T-helper 17 cell (primary cell): ENCODE measurements at places on chromosomes 7 and 10.

- DNase-seq = no peak
Observed at GRCh38 chr7:22393913-22394729, 37.2 kb upstream of the RAPGEF5 start.

DNA sequence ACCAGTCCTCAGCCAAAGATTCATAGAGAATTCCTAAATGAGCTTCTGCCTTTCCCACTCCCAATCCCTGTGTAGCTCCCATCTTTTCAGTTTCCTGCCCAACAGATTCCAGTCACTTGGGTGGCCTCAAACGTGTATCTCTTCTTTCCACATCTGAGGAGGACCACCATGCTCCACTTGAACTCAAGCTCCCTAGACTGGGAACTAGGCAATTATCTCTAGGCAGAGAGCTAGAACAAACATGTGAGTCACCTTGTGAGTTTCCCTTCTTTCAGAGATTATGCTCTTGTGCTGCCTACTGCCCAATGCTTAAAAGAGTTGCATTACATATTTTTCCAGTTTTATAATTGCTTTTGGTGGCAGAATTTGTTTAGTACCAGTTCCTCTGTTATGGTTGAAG, 178.0 kb downstream of the MDFIC start:
- DNase-seq = no peak

- no peak for DNase-seq
Observed at GRCh38 chr7:143492799-143493739, 15.4 kb downstream of the TAS2R41 start.

GRCh38 chr7:849781-850180, 17.5 kb downstream of the SUN1 start:
- DNase-seq = no peak

GRCh38 chr10:80701706-80702105, 164.0 kb downstream of the SH2D4B start:
- DNase-seq = no peak

DNA sequence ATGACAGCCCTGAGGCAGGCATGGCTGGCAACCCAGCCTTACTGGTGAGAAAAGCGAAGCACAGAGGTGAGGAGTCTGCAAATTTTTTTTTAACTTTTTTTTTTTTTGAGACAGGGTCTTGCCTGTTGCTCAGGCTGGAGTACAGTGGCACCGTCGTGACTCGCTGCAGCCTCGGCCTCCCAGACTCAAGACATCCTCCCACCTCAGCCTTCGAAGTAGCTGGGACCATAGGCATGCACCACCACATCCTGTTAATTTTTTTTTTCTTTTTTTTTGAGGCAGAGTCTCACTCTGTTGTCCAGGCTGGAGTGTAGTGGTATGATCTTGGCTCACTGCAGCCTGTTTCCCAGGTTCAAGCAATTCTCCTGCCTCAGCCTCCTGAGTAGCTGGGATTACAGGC, 35.1 kb upstream of the DLG5 start:
- DNase-seq = no peak

- DNase-seq = no peak
Observed at GRCh38 chr10:77146712-77147336, 490.8 kb downstream of the KCNMA1 start.

DNA sequence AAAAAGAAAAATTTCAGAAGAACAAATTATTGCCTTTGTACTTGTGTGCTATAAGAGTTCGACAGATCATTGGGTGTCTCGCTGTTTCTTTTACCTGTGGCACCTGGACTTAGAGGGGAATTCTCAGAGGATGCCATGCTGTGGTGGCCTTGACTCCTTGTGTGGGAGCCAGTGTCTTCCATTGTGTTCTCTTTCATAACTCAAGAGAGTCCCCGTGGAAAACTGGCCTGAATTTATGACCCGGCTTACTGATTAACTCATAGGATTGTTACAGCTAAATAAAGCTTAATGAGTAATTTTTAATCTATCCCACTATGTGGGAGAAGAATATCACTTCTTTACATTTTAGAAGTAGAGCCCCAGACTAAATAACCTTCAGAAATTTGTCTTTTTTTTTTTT, 54.5 kb downstream of the UBE3C start:
- no peak for DNase-seq

DNA sequence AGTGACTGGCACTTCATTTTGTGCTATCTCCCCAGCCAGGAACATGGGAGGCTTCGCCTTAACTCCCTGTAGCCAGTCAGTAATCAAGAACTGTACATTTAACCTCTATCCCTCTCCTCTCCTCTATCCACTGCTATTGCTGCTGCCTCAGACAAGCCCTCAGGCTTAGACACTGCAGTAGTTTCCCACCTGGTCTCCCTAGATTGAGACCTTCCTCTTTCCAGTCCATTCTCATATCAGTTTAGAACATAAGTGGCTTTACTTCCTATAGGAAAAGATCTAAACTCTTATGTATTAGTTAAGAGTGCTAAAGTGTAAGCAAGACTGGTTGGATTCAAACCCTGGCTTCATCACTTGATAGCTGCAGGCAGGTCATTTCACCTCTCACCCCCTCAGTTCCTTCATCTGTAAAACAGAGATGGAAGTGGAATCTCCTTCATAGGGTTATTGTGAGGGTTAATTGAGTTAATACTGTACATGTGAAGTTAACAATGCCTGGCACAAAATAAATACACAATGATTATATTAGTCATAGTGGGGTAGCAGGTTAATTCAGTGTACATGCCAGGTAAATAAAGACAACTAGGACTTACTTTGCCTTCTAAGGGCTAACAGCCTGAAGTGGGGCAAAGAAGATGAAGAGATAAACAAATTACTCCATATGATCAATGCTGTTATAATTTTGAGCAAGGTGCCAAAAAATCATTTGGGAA, 76.1 kb downstream of the ZNF277 start:
- no peak for DNase-seq

- no peak for DNase-seq
Observed at GRCh38 chr10:57362811-57363210, 904.9 kb downstream of the IPMK start.

- peak; percentile 59 for DNase-seq
Observed at GRCh38 chr10:34637418-34637911, 177.6 kb downstream of the PARD3 start.

DNA sequence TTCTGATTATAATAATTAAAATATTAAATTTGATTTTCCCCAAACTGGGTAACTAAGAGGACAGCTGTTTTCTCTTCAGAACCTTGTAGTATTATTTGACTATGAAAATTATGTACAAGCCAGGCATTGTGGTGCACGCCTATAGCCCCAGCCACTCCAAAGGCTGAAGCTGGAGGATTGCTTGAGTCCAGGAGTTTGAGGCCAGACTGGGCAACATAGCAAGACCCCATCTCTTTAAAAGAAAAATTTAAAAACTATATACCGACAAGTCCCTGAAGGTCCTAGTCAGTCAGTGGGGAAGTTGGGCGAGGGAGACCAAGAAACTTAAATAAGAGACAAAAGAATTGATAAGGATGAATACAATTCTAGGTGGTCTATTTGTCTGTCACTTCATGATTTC, 27.1 kb upstream of the UBE2D1 start:
- DNase-seq = no peak

GRCh38 chr10:95290461-95291364, at the start of gene PDLIM1:
TSS of gene PDLIM1 (minus strand) at chr10:95291003. CDS start at chr10:95290915, 88 bp downstream.
- DNase-seq = peak; percentile 9

DNA sequence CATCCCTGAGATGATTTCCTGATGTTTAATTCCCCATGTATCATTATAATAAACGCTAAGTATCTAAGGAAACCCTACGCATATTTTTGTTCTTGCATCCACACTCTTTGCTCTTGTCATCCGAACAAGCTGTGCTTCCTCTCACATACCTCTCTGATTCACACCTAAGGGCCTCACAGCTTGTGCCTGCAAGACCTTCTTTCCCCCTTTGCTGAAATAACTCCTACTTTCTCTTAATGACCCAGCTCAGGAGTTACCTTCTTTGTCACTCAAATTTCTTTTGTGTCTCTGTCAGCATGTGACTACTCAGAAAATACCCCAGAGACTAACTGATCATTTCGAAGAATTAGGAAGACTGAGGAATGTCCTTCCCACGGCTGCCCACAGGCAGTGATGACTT, 209.3 kb upstream of the IMMP2L start:
- DNase-seq = no peak

DNA sequence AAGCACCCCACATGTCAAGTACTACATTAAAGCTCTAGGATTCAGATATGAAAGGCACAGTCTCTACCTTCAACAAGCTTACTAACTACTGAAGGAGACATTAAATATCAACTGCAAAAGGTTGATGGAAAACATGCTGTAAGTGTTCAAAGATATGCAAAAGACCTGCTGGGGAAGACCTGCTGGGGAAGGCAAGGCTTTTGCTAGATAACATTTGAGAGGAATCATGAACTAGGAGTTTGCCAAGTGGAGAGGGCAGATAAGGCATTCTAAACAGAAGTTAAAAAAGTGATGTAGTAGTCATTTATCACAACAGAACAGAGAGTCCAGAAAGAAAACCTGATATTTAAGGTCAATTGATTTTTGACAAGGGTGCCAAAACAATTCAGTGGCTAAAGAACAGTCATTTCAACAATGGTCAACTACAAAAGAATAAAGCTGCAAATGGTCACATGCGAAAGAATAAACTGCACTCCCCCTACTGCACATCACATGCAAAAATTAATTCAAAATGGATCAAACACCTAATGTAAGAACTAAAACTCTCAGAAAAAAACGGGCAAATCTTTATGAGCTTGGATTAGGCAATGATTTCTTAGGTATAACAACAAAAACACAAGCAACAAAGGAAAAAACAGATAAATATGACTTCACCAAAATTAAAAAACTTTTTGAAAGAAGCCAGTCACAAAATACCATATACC, 23.0 kb upstream of the MSS51 start:
- no peak for DNase-seq

DNA sequence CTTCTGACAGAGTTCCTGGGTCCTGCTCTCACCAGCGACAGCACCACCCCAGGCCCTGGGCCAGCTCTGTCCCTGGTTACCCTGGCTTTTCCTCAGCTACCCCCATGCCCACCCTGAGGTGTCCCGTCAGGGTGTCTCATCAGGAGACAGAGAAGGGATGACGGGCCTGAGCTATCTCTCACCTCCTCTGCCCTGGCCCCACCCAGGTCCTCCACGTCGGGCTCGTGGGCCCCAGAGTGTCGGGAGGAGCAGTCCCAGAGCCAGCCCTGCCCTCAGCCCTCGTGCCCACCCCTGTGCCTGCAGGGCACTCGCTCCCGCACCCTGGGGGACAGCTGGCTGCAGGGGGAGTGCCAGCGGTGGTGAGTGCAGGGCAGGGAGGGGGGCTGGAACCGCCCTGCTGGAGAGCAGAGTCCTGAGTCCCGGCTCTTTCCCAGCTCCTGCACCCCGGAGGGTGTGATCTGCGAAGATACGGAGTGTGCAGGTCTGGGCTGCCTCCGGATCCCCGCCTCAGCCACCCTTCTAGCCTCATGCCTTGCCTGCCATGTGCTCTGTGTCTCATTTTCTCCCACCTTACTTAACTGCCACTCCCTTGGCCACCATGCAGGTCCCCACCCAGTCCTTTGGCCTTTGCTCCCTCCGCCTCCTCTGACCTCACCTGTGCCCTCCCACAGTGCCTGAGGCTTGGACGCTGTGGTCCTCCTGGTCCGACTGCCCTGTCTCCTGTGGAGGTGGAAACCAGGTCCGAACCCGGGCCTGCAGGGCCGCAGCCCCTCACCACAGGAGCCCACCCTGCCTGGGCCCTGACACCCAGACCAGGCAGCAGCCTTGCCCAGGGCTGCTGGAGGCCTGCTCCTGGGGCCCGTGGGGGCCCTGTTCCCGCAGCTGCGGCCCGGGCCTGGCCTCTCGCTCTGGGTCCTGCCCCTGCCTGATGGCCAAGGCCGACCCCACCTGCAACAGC, 16.7 kb upstream of the ZNF862 start:
- DNase-seq = no peak

- no peak for DNase-seq
Observed at GRCh38 chr10:30437031-30437841, 3.3 kb downstream of the MAP3K8 start.

- DNase-seq = peak; percentile 2
Observed at GRCh38 chr7:391961-392524, 102.1 kb downstream of the FOXL3 start.

DNA sequence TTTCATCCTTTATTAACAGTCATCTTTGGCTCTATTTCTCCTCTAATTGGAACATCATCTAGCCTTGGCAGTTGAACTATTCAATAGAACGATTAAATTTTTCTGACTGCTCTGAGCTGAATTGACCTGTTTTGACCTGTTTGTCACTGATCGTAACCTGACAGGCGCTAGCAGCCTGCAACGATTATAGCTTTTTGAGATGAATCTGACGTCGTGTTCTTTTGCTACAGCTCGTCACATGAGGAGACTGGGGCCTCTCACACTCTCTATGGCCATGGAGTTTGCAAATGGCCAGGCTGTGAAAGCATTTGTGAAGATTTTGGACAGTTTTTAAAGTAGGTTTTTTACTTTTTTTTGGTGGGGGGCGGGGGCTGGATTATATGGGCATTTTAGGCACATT, 229.8 kb downstream of the FOXP2 start:
- no peak for DNase-seq

- no peak for DNase-seq
Observed at GRCh38 chr7:21768279-21768678, 177.4 kb downstream of the CDCA7L start.

DNA sequence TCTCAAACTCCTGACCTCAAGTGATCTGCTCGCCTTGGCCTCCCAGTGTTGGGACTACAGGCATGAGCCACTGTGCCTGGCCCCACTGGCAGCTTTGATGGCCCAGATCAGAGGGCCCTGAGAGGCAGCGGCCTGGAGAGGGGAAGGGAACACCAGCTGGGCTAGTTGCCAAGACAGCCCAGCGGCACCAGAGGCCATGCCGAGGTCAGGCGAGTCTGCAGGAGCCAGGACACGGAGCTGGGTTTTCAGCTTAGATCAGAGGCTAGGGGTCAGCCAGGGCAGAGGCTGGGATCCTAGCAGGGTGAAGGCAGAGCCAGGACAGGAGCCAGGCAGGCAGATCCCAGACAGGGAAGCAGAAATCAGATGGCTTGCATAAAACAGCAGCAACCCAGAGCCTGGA, 92.9 kb downstream of the MYL10 start:
- no peak for DNase-seq

DNA sequence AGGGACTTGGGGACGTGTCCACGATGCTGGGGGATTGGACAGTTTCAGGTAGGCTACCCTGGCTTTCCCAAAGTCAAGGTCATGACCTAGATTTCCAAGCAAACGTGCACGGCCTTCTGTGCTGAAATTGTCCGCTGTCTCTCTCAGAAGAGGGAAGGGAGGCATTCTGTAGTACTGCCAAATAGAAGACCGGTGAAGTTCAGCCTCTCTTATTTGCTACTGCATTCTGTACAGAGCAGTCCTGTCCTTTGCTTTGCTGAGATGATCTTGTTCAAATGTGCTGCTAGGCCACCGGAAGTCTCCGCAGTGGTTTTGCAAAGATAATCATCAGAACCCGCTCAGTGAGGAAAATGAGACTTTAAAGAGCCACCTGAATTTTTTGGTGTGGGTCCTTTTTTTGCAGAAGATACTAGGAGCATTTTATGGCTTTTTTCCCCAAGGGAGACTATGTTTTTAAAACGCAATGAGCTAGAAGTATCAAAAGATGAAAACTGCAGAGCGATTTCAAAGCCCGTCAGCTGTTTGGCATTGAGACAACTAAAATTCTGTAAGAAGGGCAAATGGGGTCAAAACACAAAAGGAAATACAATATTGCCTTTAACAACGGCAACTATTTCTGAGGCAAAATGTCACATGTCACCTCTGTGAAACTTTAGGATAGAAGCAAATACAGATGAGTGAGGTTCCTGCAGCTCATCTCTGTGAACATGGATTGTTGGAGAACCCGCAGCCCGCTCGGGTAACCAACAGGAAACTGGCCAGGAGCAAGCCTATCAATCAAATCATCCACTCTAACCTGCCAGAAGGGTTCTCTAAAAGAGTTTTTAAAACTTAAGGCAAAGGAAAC, 1.3 kb upstream of the NMT2 start:
- DNase-seq = peak; percentile 26
